Jurkat, Clone E6-1 (cell line): ENCODE measurements at places on chromosomes 2 and 18.

- DNase-seq = no peak
These were observed 64.4 kb downstream of the TRABD2A start for GRCh38 chr2:84816426-84817026.

DNA sequence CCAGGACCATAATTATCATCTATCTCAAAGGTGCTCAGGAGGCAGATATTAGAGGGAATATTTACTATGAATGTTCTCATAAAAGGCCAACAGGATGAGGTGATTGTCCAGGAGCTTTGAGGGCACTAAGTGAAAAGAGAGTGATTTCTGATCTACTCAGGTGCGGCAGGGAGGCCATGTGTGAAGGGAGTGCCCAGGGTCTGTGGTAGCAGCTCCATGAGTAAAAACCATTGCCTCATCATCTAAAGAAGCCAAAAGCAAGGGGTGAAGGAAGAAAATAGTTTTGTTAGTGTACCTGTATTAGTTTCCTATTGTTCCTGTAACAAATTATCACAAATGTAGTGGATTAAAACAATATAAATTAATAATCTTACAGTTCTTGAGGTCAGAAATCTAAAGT, 22.5 kb downstream of the RND3 start:
- no peak for DNase-seq

GRCh38 chr2:439556-440402, 151.9 kb upstream of the ALKAL2 start:
- DNase-seq = no peak

GRCh38 chr18:63070767-63071502, 248.6 kb downstream of the BCL2 start:
- DNase-seq = no peak

- DNase-seq = no peak
These were observed 29.9 kb upstream of the GALNT5 start for GRCh38 chr2:157227592-157227991.

DNA sequence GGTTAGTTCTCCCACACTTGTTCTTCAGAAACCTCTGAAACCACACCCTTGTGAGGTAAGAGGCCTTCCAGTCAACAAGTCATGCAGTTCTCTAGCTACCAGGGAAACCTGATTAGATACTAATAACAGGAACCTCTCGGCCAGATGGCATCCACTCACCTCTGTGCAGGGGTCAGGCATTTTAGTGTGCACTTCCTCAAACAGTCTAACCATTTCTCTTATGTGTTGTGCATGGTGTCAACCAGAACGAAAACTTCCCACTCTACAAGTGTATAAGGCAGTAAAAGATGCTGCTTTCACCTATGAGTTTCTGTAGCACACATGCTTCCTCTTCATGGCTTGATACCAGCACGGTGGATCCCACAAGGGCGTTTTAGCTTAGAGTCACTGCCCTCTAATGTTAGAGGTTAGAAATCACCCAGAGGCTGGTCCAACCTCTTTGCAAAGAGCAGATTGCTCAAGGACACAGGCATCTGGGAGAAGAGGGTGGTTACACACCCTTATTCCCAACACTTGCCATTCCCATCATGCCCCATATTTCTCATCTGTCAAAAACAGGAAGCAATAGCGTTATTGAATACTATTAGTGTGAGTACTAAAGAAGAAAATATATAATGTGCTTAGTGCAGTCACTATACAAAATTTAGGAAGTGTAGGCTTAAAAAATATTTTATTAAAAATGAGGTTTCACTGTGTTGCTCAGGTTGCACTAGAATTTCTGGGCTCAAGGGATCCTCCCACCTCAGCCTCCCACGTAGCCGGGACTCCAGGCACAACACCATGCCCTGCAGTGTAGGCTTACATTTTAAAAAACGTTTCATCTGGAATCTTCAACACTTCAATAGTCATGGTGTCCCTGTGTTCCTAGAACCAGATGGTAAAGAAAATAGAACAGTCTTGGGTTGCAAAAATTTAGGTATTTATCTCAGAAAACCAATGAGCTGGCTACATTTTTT, 34.5 kb upstream of the RAB31 start:
- peak; percentile 25 for DNase-seq

DNA sequence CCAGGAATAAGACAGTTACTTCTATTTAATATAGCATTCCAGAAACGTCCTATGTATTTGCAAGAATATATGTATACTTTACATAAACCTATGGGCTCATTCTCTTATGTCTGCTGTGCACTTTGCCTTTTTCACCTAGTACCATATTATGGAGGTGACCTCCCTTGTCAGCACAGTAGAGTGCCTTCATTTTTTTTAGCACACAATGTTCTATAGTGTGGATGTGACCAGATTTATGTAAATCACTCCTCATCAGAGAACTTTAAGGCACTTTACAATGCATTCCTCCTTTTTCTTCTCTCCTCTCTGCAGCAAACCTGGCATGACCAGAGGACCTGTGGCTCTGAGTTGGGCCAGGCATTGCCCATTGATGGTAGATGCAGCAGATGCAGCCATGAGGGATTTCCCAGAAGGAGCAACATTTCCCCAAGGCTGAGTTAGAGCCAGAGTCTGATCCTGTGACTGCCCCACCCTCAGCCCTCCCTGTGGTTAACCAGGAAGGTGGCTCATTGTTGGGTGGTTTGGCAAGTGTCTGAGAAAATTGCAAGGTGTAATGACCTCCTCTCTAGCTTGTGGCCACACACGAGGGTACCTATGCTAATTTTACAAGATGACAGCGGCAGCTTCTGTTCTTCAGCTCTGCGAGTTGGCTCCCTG, 76.5 kb upstream of the DLX2 start:
- no peak for DNase-seq

DNA sequence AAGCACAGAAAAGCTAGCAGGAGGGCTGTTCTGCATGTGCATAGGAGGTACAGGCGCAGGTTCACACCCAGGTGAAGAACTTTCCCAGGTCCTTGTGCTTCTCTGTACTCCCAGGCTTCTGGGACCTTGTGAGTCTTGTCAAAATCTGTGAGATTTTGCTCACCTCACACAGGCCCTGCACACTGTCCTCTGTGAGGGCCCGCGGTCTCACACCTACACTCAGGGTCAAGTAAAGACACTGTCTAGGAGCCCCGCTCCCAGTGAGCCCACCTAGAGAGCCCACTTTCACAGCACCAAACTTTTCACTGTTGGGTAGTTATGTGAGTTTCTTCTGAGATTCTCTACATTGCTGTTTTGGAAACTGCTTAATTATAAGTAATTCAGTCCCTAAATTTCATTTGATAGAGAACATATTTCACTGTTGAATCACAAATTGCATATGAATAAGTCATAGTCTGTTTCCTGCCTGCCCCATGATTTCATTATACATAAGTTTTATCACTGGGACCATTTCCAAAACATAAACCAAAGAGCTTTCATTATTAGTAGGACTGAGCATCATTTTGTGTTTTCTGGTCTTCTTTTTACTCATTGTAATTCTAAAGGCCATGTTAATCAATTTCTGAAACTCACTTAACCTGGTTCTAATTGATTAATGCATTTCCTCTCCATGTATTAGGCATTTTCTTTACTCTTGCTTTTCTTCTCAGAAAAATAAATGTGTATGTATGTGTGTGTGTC, 234.2 kb upstream of the SPOPL start:
- DNase-seq = no peak

DNA sequence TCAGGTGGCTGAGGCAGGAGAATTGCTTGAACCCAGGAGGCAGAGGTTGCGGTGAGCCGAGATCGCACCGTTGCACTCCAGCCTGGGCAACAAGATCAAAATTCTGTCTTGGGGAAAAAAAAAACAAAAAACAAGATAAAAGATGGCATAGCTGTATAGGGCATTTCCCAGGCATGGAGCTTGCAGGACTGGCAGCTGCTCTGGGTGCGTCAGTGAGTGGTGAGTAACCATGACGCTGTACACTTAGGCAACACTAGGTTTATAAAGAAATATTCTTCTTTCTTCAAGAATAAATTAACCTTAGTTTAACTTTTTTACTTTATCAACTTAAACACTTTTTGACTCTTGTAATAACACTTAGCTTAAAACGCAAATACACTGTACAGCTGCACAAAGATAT, 15.4 kb downstream of the TGOLN2 start:
- DNase-seq = no peak

GRCh38 chr2:217830061-217830460, 172.7 kb downstream of the TNS1 start:
- DNase-seq = no peak

DNA sequence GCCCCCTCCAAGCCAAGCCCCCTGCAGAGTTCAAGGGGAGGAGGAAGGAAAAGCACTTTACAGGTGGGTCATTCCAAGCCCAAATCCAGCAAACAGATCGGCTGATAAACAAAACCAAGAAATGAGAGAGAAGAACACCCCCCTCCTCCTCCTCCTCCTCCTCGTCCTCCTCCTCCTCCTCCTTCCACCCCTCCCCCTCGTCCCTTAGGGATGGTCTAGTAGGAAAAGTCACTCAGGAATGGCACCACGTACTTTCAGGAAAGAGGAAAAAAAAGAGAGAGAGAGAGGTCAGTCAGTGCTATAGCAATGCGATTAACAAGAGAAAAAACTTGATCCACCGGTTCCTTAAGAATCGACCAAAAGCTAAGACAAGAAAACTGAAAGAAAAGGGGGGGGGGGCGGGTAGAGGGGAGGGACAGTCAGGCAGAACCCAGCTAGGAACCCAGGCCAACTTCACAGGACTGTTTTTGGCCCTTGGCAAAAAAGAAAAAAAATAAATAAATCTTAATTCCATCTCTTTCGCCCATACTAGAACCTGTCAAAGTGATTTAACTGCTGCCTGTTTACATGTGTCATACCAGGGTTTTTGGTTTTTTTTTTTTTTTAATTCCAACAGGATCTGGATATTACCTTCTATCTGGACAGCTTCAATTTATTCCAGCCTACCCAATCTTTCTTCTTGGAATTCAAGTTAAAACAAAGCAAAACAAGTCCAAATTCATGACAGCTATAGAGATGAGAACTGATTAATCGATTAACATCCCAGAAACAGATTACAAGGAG, 906 bp downstream of the IKZF2 start:
- peak; percentile 59 for DNase-seq

- DNase-seq = no peak
These were observed 863 bp upstream of the SIX2 start for GRCh38 chr2:45009928-45010701.

DNA sequence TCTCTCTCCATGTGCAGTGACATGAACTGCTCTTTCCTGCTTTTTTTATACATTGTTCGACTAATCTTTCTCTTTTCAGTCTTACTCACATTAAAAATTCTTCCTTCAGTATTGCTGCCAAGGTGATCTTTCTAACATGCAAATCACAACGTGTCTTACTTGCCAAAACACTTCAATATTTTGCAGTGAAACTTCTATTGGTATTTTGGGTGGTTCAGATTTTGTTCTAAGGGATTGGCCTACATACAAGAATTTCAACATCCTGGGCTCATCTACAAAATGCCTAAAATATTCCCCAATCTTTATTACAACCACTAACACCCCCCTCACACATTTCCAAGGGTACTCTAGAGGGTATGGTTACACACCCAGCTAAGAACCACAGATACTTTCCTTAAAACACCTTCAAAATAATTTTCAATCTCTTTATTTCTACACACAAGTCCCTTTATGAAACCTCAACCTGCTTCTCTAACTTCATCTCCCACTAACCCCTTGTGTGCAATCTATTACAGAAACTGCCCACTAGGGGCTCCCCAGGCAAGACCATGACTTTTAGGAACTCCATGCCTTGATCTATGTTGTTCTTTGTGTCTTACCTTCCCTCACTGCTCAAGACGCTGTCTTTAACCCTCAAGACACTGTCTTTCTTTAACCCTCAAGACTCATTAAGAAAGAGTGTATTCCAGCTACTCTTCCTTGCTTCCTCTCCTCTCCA, 50.9 kb downstream of the COL3A1 start:
- peak; percentile 12 for DNase-seq

DNA sequence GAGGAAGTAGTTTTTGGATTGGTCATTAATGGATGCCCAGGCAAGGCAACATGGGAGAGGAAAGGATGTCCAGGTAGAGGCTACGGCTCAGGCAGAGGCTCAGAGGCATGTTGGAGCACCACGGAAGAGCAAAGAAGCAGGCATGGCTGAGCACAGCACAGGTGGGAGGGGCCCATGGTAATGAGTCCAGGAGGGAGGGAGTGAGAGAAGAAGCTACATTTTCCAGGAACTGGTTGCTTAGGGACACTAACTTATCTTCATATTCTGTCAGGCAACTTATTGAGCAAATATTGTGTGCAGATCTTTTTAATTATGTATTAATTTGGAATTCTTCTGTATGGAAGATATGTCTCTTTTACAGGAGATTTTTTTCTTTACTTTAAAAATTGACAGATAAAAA, 42.2 kb downstream of the ARHGEF4 start:
- DNase-seq = no peak
